ENCODE measurements at places on chromosomes 16 and 17. TPM values are rescaled to one million over a fixed set of nuclear protein-coding genes. Genes with fewer than 3 reads are reported as not detected.

SRCIN1 gene
- total RNA-seq: under 0.01 TPM

PTGES3L gene
- 0.33 TPM for total RNA-seq

ARHGAP27 gene
- 55.3 TPM for total RNA-seq

KCNH4 gene
- under 0.01 TPM for total RNA-seq
